Activated CD4-positive, CD25-positive, alpha-beta regulatory T cell treated with anti-CD3 and anti-CD28 coated beads, Interleukin-2, amount 50 U/mL, for 16 hours (primary cell): ENCODE measurements at places on chromosomes 2 and 18.

GRCh38 chr2:68287580-68288441 is 31.9 kb downstream of the CNRIP1 start:
- DNase-seq: no peak

GRCh38 chr2:43406651-43407279 is 180.4 kb upstream of the ZFP36L2 start:
- DNase-seq: no peak

DNA sequence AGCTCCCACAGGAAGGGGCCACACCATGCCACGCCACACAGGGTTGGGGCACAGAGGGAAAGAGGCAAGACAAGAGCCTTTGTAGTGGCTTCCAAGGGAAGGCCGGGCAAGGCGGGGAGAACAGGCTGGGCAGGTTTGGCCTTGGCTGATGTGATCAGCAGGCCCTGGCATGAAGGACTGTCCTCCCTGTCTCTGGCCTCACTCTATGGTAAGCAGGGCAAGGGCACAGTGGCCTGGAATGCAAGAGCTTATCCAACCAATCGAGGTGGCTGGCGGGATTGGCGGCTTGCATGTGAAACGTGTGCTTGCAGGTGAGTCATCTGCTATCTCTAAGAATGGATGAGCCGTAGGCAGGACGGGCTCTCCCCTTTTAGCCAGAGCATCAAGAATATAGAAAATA is 6.4 kb upstream of the ATP9B start:
- DNase-seq: no peak

DNA sequence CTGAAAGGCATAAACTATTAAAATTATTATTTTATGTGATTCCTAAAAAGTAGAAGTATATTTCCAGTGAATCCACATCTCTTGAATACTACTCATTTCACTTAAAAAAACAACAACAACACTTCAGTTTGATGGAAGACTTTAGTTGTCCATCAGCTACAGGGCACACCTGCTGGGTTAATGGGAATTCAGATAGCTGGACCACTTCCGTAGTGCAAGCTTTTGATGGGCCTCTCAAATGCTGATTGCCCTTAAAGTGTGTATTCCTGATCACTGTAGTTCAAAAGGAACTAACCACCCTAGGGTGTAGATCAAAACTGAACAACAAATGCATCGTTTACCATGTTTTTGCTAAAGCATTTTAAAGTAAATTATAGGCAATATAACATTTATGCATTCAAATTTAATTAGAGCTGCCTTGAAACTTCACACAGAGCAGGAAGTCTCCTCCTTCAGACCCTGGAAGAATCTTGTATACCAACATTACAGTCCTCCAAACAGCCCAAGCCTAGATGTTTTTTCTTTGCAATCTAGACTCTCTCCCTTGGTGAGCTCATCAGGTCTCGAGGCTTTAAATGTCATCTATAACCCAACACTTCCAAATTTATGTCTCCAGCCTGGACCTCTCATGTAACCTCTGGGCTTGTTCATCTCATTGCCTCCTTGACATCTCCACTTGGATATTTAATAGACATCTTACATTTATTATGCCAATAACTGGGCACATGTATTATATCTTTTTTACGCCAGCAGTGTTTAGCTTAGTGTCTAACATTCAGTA is 510.1 kb upstream of the SLC39A10 start:
- DNase-seq: no peak

- DNase-seq: no peak
These were observed 2.5 kb upstream of the NFATC1 start for GRCh38 chr18:79393181-79393634.

- no peak for DNase-seq
These were observed 347.9 kb upstream of the HS6ST1 start for GRCh38 chr2:128666596-128666995.
